ENCODE measurements at places on chromosomes 2 and 18.

- DNase-seq, result no peak
Observed at GRCh38 chr2:109699646-109700045, 85.5 kb downstream of the SOWAHC start.

GRCh38 chr2:70574618-70575017, 21.0 kb upstream of the TGFA start:
- DNase-seq, result no peak

DNA sequence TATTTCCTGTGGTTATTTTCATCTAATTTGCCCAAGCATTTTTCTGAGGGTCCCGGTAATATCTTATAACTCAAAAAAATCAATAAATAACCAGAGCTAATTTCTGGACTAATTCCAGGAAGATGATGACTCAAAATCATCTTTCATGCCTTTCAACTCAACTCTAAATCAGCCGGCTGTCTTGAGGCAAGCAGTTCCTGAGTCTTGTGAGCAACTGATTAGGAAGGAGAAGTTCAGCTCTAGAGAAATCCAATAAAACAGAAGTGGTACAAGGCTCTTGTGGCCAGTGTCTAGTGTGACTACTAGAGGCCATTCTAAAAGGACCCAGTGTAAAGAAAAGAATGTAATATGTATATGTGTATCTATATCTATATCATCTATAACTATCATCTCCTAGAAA, 890.4 kb downstream of the TRIB2 start:
- DNase-seq, result no peak

GRCh38 chr2:108449410-108450130, 564 bp downstream of the GCC2 start:
- no peak for DNase-seq

Data from stimulated activated CD4-positive, alpha-beta T cell treated with anti-CD3 and anti-CD28 coated beads, TNF-alpha, amount 100 ng/mL, for 1 hour (primary cell).